Urinary bladder (tissue), 4 donors: ENCODE measurements at places on chromosomes 12 and 14. TPM values are rescaled to one million over a fixed set of nuclear protein-coding genes. Genes with fewer than 3 reads are reported as not detected.

Gene CLEC4E
- not detected for total RNA-seq

DNA sequence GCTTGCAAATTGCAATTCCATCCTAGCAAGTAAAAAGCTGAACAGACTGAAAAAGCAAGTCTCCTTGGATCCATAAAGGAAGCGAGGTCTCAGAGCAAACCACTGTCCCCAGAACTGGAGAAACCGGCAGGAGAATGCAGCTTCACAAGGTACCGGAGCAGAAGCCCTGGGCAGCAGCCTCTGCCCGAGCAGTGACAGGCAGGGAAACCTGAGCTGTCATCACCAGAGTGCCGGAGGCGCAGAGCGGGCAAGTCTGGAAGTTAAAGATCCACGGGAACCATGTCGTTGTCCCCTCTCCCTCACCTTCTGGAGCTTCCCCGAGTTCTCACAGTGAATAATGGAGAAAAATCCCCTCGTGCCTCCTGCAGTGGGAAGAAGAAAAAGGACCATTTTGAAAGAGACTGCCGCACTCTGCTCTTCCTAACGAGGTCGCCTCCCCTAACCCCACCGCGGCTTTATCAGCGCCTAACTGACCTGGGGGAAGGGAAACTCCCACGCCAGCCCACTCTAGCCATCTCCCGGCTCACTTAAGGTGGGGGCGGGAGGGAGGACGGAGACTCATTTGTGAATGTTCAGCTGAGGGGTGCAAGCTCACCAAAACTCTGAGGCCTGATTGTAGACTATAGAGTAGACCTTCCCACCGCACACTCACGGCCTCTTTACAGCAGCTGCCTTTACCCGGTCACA, 27.8 kb downstream of the FBXL14 start:
- DNase-seq, result no peak

GRCh38 chr12:106171117-106171750, 32.5 kb upstream of the NUAK1 start:
- DNase-seq, result no peak

Gene RALGAPA1
- 209 TPM for total RNA-seq

Gene ART4
- total RNA-seq, result 4.8 TPM

- DNase-seq, result no peak
These were observed 264.0 kb upstream of the FAR2 start for GRCh38 chr12:28884904-28885679.

DNA sequence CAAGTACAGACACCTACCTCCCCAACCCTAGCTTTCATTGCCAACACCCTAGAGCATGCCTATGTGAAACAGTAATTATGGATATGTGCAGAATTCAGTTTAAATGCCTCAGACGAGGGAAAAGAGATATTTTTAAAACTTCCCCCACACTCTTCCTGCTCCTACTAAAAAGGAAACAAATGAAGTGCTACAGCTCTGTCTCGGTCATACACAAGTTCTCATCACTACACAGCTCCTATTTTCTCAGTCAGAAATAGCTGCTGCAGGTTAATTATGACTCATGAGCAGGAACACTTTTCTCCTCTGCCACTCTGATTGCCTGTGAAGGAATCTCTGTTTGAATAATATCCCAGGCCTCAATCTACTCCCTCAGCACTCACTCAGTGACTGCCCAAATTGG, 703.6 kb upstream of the FLRT2 start:
- no peak for DNase-seq

Gene NGB
- not detected for total RNA-seq

Gene ADAM21
- total RNA-seq, result not detected

DNA sequence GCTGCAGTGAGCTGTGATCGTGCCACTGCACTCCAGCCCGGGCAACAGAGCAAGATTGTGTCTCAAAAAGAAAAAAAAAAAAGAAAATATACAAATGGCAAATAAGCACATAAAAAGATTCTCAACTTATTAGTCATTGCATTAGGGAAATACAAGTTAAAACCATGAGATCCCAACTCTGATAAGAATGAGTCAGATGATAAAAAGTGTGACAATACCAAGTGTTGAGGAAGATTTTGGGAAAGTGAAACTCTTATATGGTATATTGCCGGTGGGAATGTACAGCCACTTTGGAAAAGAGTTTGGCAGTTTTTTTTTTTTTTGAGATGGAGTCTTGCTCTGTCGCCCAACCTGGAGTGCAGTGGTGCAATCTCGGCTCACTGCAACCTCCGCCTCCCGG, 7.6 kb upstream of the PRPF40B start:
- no peak for DNase-seq

DNA sequence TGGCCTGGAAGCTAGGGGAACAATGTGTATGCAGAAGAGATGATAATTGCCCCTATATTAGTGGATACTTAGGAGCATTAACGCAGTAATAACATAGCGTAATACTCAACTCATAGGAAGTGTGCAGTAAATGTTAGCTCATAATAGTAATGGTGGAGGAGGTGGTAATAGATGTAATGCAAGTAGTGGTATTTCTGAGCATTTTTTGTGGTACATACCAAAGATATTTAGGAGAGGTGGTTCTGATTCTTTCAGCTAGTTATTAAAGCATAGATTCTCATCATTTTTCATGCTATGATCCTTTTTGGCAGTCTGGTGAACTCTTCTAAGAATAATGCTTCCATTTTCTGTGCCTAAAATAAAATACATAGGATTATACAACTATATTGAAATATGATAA, 233.1 kb downstream of the PTPRO start:
- DNase-seq, result no peak

DNA sequence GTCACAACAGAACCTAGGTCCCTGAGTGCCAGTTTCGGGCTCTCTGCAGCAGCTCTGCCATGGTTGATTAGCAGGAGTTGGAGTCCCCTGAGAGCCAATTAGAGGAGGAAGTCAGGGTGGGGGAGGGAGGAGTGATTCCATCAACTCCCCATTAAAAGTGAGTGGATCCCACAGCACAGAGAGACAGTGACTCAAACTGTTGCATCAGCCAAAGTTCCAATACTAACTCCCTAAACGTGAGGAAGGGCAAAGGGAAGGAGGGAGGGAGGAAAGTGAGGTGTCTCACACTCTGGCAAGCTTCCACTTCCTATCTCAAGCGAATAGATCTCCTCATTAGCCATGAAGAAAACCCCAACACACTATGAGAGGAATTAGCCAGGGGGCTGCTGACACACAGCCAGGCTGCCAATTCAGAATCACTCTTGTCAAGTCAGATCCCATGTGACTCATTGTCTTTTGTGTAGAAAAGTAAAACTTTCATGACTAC, 23.6 kb downstream of the OR11H4 start:
- no peak for DNase-seq

Gene BAG5
- total RNA-seq, result 29.8 TPM

DNA sequence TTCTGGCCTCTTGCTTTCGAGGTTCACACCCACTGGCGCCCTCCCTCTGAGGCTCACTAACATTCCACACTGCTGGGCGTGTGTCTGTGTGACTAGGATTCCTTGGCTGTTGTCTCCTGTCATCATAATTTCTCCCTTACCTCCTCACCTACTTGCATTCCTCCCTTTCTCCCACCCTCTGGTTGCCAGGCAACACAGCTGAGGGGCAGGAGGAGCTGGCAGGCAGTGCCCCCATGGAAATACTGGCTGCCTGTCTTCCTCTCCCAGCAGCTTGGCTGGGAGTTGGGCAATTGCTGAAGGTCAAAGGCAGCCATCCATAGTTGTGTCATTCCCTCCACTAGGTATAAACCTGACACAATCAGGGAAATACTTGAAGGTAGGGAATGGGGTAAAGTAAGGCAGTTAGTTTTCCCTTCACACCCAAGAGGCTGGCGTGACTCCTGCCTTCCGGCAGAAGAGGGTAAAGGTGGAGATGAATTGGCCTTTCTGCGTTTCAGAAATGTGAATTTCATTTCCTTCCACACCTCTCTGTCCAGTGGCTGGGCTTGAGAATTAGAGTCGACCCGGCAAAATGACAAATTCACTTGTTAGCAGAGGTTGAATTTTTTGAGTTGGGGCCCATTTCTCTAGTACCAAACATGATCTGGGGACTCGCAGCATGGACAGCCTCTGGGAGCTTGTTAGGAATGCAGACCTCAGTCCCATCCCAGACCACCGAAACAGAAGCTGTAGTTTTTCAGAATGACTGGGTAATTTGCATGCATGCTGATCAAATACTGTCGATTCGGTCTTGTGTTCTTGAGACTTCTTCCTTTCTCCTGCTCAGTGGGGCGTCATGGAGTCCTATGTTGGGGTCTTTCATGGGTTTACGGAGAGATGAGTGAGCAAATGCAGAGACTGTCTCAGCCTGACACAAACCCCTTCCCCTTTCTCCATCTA, 24.3 kb upstream of the EMP1 start:
- no peak for DNase-seq

Gene PLXNC1
- 19.0 TPM for total RNA-seq

Gene ACTR10
- total RNA-seq, result 79.5 TPM

GRCh38 chr12:107329569-107330324, 236.4 kb upstream of the CRY1 start:
- no peak for DNase-seq

DNA sequence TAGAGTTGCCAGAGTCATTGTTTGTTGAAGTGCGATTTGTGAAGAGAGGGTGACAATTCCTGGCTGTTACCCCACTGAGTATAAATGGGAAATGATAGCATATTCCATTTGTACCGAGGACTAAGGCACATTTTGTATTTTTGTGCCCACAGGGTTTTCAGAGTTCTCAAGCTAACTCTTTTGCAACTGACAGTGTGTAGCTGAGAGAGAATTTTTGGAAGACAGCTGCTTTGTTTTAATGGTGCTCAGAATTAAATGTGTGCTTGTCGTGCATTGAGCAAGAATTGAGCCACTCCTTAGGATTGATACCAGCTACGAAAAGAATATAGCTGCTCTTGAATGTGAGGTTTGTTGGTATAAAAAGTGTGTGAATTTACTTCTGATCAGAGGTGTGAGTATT, 21.7 kb downstream of the ANKRD13A start:
- no peak for DNase-seq

- DNase-seq, result no peak
These were observed 40.0 kb downstream of the ISCA2 start for GRCh38 chr14:74533576-74533975.

- DNase-seq, result no peak
These were observed 1.6 kb downstream of the HRK start for GRCh38 chr12:116879509-116880212.

Gene SLC25A21
- 1.8 TPM for total RNA-seq

DNA sequence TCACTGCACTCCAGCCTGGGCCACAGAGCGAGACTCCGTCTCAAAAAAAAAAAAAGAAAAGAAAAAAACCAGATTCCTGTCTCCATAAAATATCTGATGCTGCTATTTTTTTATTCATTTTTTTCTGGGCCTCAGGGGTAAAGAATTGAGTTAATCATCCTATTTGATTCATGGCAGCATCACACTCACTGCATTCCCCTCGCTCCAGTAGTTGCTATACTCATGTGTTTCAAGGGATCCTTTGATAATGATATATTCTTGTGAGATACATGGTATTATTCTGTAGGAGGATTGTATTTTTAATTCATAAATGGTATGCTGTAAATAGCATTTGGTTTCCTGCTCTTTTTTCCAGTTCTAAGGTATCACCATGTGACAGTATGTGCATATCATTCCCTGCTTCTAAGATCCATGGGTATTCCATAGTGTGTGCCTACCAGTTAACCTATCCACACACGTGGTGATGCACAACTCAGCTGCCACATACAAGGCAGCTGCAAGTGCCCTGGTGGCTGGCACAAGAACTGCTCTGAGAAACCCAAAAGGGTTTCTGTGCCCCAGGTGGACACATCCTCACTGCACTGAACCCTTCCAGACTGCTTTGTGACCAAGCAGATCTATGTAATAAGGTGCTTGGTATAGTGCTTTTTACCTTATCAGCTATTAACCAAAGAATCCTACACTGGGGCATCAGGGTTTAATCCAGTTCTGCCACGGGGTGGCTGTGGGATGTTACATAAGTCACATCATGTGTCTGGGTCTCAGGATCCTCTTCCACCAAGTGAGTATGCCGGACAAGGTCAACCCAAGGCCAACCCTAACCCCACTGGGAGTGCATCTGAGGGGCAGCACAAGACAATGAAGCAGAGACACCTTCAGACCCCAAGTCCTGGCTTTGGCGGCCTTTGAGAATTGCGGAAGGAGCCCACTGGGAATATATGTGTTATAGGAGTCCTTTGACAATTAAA, 74.6 kb downstream of the ZFP36L1 start:
- DNase-seq, result no peak

Gene ZNF891
- total RNA-seq, result 7.3 TPM

DNA sequence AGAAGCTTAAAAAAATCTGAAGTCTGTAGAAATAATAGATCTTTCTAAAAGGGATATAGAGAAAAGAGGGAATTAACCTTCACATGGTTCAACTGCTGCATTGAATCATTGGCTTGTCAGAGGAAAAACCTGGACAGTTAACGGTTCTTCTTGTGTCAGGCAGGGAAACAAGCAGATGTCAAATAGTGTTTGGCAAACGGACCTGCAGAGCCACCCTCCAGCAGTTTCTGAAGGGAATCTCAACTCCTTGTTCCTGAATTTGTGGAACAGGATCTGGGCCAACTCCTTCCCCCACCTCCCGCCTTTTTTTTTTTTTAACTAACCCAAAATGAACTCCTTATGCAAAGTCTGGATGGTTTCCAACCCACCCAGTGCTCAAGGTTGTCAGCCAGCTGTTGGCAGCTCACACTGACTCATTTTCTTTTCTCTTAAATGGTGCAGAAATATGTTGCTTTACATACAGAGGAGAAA, 187.3 kb downstream of the CAND1 start:
- no peak for DNase-seq

DNA sequence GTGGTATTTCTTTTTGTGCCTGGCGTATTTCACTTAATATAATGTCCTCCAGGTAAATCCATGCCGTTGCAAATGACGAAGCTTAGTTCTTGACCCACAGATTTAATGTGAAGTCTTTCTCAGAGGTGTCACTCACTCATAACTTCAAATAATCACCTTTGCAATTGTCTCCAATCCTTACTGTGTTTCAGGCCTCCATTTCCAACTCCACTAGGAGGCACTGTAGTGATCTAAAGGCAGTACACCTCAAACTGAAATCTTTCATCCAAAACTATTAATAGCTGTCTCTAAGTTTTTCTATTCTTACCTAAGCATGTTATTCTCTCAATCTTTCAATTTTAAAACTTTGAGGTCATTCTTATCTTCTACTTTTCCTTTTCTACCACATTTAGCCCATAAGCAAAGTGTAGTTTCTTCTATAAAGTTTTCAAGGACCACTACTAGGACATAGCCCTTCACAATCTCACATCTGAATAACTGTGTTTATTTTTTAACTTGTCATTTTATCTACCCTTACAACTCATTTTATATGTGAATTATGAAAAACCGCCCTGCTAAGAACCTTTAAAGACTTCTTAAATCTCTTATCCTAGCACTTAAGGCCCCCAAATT, 25.5 kb upstream of the FBXO34 start:
- DNase-seq, result no peak

DNA sequence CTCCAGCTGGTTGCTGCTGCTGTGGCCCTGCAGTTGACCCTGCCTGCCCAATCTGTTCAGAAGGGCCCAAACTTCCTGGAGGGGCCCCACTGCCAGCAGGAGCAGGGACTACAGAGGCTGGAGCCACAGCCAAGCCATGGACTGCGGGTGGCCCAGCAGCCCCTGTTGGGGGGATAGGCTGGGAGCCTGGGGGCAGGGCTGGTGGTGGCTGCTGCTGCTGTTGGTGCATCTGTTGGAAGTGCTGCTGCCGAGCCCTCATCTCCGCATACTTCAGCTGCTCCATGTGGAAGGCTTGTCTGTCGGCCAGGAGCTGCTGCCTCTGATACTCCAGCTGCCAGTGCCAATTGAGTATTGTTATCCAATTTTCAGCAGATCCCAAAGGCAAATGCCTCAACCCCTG, 7.2 kb downstream of the MYL6 start:
- DNase-seq, result no peak
